ENCODE measurements at places on chromosomes 6 and 20.

GRCh38 chr6:53979468-53980067, 131.7 kb upstream of the MLIP start:
- DNase-seq: no peak

GRCh38 chr20:57844626-57845596, 135.1 kb upstream of the PMEPA1 start:
- no peak for DNase-seq

- DNase-seq: no peak
Observed at GRCh38 chr6:10577112-10577511, 56.0 kb downstream of the GCNT2 start.

DNA sequence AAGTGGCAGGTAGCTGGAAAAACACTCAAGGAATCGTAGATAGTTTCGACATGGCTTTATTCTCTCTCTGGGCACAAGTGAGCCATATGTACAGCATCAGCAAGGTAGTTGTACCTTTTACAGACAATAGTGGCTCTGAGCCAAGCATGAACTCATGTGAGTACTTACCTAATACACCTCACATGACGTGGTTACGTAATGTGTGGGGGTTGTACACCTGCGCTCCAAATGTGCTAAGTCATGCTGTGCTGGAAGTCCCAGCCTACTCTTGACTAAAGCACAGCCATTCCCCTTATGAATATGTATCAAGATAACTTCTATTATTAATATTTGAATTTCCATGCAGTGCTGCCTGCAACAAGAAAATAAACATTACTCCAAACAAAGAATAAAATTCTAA, 78.8 kb upstream of the HMGN3 start:
- no peak for DNase-seq

GRCh38 chr20:1286267-1287024, 20.4 kb downstream of the SNPH start:
- DNase-seq: no peak

DNA sequence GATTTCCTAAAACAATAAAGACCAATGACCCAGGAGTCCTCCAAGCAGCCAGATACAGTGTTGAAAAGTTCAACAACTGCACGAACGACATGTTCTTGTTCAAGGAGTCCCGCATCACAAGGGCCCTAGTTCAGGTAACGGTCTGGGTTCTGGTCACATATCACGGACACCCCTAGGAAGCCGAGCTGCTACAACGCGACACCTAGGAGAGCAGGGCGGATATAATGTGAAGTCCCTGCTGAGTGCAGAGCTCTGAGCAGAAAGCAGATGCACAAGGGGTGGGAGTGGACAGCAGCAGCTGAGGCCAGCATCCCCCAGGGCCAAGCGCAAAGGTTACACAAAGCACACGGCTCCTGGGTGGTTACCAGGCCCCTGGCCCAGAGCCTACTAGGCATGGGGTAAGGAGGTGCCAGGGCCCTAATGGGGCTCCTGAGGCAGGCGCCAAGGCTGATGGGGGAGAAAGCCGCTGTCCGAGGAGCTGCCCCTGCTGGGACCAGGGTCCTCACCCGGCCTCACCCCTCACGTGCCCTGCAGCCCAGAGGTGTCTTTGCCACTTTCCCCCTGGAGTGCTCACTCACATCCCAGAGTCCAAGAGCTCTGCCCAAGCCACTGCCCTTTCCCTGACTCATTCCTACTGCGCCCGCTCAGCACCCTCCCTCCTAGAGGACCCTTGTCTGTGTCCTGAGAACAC, 8.4 kb downstream of the CST7 start:
- DNase-seq: no peak

DNA sequence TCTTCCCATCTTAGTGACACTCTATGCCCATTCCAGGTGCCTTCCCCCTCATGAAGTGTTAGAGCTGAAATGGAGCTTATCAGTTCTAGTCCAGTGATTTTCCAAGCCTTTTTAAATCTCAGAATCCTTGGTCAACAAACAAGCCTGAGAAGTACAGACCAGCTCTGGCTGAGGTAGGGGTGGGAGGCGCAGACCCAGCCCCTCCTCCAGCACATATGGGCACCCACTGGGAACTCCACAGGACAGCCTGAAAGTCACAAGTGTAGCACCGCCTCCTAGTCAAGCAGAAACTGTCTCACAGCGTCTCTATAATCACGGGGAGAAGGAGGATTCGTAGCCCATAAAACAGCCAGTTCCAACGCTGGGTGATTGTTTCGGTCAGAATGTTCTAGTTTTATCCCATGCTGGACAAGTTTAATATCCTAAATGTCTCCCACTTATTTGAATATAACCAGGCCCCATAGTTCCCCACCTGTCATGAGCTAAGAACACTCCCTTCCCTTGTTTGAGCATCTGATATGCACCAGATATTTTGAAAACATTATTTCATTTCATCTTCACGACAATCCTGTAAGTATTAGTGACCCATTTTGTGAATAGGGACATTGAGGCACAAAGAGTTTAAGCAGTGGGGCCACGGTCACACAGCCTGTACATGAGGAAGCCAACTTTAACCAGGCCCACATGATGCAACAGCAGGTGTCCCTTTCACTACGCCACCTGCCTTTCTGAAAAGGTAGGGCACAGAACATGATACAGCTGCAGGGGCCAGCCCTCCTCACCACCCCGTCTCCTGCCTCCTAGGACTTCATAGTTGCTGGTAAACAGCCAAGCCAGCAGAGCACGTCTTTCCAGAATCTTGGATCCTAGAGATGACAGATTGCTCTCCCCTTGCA, 40.1 kb downstream of the TRAF3IP2 start:
- DNase-seq: no peak

DNA sequence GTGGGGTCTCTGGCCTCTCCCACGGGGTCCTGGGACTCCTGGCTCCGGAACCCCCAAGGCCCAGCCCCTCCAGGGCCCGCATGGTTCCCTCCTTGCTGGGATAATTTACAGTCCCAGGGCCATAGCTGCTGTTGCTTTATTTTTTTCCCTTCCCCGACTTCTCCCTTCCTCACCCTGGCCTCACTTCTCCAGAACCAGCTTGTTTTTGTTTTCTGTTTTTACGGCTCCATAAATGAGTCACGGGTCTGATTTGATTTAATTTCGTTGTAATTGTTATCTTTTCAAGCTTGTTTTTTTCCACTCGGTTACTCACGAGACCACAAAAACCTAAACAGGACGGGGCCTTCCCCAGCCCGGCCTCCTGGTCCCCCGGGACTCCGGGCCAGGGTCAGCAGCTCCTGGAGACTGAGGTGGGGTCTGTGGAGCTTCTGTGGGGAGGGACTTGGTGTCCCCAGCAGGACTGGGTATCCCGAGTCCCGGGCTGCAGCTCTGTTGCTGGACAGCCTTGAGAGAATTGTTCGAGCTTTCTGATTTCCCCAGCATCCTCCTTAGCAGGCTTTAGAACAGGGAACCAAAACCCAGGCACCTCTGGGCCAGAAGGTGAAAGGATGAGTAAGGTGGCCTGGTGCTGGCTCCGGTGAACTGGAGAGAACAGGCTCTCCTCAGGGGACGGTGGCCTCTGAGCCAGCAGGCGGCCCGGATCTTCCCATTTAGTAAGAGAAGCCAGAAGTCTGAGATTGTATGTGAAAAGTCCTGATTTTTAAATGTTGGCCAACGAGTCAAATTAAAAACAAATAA, 94.9 kb downstream of the CEBPB start:
- DNase-seq: peak; percentile 65

DNA sequence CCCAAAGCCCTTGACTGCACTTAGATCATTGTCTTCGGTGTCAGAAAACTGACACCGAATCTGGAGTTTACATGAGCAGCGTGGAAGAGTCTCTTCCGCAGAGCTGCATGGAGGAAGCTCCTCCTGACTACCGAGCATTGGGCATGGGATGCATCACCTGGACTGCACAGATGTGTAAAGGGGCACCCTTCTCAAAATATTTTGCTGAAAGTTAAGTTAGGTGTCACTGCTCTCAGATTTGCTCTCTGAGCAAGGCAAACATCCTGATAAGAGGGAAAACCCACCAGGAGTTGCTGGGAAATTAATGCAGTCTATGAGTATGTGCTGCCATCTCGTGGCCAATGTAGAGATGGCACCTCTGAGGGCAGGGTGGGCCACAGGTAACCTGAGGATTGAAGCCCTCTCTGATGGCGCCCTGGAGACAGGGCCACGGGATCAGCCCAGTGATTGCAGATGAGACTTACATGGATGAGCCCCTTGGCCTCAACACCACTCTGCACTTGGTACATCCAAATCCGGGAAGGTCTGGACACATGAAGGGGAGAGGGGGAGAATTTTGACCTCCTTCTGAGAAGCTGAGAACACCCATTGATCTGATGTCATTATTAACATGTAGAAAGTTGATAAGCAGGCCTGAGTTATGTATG, 129.9 kb downstream of the LPA start:
- DNase-seq: no peak

Data from HFF-Myc (cell line).